ENCODE measurements at places on chromosomes 3 and 15.

DNA sequence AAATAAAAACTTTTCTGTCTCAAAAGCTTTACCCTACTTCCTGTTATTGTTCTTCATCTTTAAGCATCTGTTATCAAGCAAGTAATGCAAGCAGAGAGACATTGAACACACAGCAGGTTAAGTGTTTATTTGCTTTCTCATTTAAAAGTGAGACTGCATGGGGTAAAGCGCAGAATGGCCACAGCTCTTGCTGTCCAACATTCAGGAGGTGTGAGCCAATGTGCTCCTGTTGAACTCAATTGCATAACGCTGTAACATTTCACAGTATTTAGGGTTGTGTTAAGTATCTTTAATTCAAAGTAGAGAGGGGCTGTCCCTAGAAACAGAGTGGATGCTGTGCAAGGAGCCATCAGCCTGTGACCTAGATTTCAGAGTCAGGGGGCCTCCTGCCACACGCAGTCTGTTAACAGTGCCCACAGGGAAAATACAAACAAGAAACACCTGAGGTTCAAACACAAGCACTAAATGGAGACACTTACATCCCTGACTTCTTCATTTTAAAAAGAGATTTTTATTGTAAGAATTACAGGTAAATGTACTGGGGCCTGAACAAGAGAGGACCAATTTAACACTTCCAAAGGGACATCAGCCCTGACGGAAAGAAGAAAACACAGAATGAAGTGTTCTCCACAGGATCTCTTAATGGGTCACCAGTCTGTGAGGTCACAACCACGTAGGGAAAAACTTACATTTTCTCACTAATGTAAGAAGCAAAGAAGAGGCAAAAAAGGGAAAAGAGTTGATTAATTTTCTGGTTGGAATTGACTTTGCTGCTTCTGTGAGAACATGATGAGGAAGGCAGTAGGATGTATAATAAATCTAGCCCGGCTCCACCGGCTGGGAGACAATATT lies 815.1 kb downstream of the VGLL3 start:
- DNase-seq, result no peak

- no peak for DNase-seq
These were observed 88.2 kb upstream of the ZNF385D start for GRCh38 chr3:21839176-21839575.

DNA sequence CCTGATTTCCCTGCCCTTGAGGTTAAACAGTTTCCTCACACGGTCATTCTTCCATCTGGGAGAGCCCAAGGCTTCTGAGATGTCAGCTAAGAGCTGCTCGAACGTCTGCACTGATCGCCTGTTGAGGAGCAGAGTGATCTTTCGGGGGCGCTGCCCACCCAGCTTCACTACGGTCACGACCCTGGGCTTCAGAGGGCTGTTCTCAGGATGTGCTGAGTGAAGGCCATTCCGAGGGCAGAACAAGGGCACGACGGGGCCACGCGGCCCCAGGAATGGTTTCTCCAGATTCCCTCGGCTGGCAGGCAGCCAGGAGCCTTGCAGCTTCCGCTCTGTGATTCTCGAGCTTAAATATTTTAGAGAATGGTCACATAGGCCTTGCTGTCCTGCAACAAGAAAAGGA lies 25.7 kb downstream of the DCLK3 start:
- DNase-seq, result no peak

- DNase-seq, result no peak
These were observed 122.2 kb downstream of the CMSS1 start for GRCh38 chr3:99939876-99940275.

DNA sequence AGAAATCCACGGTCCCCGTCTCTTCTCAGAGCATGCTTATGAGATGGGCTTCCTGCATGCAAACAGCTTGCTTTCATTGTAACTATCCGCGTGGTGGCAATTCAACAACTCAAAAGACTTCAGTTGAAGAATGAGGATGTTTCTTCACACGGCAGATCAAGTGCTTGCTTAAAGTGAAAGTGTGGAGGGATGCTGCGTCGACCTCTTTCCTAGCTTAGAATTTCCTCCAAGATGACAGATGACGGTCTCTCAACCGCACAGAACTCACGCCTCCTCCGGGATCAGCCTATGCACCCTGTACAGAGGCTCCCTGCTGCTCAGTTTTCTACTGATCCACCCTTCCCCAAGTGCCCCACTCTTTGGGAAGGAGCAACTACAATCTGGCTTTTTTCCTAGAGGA lies 47.8 kb downstream of the PCSK6 start:
- DNase-seq, result no peak

DNA sequence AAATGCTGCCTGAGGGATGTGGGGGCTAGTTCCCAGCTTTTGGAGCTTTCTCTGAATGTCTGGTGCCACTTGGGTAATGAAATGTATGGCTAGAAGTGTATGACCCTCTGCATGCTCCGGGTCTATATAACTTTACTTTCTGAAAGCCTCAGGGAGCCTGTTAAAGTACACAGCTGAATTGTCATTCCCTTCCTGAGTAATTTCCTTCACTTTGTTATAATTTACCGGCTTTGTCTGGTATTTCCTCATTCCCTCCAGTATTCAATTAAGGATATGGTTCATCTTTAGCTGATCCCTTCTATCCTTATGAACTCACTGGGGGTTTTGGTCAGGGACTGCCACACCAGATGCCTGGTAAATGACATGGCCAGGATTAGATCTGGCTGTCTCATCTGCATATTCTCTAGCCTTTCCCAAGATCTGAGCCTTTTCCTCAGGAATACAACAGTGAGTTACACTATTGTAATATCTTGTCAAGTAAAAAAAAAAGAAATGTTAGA lies 620.3 kb downstream of the ZPLD1 start:
- no peak for DNase-seq

DNA sequence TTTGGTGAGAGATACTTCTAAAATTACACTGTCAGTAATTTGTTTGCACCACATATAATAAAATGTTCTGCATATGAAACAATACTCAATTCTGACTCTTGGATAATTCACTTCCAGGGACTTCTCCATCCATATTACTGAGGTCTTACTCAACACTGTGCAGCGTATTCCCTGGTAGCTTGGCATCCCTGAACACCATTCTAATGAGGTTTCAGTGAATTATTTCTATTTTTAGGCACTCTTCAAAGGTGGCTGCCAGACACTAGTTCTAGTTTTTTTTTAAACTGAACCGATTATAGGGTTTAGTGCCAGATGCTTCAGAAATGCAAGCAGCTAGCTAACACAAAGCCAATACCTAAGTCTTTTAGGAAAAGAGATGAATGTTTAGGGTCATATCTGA lies 283.3 kb downstream of the FEZF2 start:
- DNase-seq, result no peak

DNA sequence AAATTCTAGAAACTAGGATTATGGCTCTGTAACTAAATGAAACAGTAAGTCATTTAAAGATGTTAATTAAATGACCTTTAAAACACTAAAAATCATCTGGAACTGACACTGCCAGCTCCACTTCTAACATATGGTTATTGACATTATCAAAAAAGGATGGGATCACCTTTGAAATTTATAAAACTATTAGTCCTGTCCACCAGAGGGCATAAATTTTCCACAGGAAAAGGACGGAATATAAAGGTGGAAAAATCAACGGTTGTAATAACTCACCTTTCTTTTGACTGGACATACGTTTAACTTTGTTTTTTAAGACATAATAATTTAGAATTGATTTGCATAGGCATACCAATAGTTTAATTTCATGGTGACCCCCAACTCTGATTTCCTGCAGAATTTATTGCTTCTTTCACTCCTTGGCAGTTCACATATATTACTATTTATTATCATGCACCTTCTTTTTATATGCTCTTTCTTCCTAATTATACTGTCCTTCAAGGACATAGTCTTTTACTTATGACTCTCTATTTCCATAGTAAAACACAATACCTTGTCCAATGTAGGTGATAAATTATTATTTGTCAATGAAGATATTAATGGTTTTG lies 345.7 kb downstream of the CADM2 start:
- no peak for DNase-seq

DNA sequence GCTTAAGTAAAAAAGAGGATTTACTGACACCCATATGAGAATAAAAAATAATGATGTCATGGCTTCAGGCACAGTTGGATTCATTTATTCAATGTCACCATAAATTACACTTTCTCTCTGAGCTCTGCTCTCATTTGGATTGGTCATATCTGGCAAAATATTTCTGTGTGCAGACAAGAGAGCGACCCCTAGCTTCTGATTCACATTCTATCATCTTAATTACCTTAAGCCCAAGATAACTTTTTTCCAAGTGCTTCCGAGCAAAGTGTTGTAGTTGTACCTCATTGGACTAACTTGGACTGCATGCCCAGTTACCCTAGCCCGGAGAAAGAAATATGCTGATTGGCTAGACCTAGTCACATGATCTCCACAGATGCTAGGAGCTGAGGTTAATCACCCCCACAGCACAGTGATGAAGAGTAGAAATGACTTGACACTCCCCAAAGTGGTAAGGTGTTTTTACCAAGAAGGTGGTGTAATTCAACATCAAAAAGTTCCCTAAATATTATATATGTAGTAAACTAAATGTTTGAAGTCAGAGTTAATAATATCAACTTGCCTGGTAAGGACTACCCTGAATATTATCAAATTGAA lies 552.2 kb upstream of the SUCLG2 start:
- DNase-seq, result no peak

DNA sequence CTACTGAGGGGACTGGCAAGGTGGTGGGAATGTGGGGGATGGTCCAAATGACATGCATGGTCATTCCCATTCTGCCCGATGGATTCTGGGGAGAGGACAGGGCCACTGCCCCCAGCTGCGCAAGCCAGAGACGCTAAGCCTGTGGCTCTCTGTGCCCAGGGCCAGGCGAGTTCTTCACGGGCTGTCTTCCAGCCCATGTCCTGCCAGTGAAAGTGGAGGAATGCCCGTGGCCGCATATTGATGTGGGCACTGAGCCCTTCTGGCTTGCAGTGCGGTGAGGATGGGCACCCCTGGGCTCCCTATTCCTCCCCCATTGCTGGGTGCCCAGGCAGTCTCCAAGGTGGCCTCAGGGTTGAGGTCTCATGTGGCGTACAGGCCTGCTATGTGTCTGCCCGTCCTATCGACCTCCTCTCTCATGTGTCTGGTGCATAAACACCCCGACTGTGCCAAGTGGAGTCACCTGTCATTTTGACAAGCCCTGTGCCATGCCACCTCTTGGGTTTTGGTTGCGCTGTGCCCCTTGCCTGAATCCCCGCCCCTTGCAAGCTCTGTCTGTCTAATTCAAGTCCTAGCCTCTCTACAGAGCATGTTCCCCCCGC lies 116.8 kb downstream of the TMEM266 start:
- DNase-seq, result no peak

GRCh38 chr3:125398952-125399351 lies 23.8 kb upstream of the ZNF148 start:
- DNase-seq, result peak; percentile 48

- no peak for DNase-seq
These were observed 685.6 kb downstream of the AGBL1 start for GRCh38 chr15:86765281-86765680.

- DNase-seq, result no peak
These were observed 33.1 kb upstream of the TOPAZ1 start for GRCh38 chr3:44208568-44208967.

- no peak for DNase-seq
These were observed 22.0 kb upstream of the ANXA2 start for GRCh38 chr15:60419753-60420152.

GRCh38 chr15:60382773-60383674 lies 14.8 kb downstream of the ANXA2 start:
- no peak for DNase-seq

GRCh38 chr3:194952841-194953241 lies 267.2 kb downstream of the FAM43A start:
- DNase-seq, result no peak

DNA sequence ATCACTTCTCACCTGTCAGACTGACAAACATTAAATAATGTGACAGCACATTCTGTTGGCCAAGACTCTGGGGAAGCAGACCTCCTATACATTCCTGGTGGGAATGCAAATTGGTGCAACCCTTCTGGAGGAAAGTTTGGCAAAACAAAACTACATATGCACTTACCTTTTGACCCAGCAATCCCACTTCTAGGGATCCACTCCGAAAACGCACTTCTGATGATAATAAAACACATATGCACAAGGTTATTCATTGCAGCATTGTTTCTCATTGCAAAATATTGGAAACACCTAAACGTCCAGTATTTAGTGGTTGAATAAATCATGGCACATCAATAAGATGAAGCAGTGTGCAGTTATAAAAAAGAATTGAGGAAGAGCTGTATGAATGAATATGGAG lies 145.5 kb upstream of the ABHD17C start:
- DNase-seq, result no peak

GRCh38 chr15:100558771-100559254 lies 30.1 kb upstream of the CERS3 start:
- DNase-seq, result no peak

- DNase-seq, result no peak
These were observed 34.3 kb downstream of the FRMD5 start for GRCh38 chr15:44160796-44161195.

GRCh38 chr3:184448321-184449160 lies 68.7 kb downstream of the CHRD start:
- DNase-seq, result no peak

DNA sequence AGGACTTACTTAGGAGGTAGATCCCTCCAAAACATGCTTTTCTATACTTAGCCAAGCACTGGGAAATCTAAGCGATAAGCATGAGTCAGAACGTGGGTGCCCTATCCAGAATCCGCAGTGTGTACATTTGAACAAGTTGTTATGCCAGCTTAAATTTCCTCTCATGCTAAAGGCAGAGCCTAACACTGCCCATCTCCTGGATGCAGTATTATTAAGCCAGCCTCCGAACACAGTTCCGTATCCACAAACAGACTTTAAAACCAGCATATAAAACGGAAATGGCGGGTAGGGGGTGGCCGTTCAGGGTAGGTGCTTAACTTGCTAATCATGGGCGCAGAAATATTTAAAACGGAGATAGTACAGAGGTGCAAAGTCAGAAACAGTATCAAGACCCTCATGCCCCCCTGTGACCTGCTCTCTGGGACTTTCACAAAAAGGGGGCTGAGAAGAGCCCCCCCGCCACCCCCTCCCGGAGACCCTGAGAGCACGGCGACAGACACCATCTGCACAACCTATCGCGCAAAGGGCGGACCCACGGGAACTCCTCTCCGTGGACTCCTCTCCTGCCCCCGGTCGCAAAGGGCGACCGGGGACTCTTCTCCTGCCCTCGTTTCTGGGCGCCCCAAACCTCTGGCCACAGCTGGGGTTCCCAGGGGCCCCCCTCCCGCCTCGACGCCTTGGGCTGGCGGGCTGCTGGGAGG lies 889 bp upstream of the LRRIQ4 start:
- peak; percentile 57 for DNase-seq

Measured in germinal center (tissue), 1 donor.